ENCODE measurements at places on chromosomes 6 and 20.

DNA sequence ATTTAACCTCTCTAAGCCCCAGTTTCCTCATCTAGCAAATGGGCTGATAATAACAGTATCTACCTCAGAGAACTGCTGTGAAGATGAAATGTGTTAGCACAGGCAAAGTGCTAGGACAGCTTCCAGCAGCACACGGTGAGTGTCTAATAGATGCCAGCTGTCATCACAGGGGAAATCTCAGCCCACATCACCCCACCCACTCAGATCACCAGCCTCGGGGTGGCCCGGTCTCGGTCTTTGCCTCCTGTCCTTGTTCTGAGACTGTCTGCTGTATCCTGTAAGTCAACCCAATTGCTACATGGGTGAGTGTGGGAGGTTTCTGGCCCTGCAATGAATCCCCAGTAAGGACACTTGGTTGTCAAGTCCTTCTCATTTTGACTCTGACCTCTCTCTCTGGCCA is 99.5 kb upstream of the ZNFX1 start:
- DNase-seq = no peak

DNA sequence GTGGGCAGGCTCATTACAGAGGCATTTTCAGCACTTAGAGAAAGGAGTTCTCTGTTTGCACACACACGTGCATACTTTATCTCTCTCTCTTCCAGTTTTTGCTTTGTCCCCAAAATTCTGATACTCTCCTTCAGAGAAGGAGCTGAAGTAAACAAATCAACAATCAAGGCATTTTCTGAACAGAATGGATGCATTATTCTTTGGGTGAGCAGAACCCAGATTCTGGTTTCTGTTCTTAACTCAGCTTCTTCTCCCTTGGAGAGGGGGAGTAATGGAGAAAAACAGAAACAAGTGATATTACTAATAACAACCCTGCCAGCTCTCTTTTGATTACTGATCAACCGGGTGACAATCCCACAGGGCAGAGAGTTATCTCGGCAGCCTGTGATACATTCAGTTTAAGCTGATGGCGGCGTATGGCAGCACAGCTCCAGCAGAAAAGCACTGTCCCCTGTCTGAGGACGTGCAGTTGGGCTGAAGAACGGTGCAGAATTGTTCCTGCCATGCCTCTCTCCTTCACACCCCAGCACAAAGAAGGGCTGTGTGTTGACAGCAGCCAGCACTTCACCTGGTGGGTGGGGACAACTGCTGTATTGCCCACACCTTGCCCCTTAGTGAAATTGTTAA is 47.3 kb upstream of the SASH1 start:
- DNase-seq = no peak

DNA sequence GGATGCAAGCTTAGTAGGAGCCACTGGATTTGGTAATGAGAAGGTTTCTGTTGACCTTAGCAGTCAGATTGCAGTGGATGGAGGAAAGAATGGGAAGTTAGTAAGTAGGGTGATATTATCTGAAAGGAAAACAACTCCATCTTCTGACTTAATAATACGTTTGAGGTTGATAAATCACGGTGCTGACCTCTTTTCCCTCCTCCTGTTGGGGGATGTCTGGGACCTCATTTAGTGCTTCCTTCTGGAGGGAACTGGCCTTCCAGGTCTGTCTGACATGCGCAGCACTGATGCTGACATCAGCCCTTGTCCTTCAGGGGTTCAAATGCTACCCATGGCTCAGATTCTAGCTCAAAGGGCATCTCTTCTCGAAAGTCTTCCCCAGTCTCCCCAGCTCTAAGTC is 48.2 kb upstream of the AKAP12 start:
- no peak for DNase-seq

DNA sequence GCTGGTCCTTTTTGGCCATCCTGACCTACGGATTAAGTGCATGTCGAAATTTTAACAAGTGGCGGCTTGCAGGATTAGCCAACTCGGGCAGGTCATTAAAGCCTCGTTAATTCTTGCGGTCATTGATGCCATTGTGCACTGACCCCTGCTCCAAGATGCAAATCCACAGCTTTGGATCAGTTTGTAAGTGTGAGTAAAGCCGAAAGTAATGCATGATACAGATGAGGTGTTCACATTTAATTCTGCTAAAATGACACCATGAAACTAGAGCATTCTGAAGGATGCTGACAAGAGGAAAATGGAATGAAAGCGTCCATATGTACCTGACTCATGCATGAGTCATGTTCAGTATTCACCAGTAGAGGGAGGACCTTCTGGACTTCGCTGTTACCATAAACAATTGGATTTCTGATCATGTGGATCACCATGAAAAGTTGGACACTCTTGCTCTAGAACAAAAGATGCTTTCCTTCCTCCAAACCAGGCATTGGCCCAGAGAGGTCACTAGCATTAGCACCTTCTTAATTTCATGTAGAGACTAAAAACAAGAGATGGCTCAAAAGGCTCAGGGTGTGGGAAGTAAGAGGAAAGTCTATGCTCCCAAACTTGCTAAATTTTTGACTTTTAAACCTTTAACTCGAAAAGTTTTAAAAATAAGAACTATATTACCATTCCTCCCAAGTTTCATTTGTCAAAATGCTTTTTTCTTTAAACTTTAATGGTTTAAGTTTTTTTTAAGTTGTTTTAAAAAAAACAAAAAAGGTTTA is 48.0 kb downstream of the MUC22 start:
- DNase-seq = no peak

GRCh38 chr6:40509716-40510260 is 77.4 kb downstream of the LRFN2 start:
- DNase-seq = no peak

DNA sequence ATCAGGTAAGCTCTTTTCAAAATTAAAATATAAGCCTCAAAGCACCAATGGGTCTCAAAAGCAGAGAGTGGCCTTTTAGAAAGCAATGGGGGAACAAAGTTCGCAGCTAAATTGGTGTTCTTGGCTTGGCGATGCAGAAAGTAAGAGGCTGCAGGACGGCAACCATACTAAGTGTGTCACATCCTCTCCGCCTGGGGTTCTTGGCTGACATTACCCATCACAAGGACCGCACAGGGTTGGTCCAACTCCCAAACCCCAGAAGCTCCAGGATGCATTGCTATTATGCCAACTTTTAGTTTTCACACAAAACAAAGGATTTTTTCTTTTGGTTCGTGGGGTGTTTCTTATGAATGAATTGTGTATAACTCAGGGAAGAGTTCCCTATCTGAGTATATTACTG is 124.8 kb downstream of the PRKN start:
- no peak for DNase-seq
